ENCODE measurements at places on chromosomes 3 and 15. TPM values are rescaled to one million over a fixed set of nuclear protein-coding genes. Genes with fewer than 3 reads are reported as not detected.

Gene HDC
- not detected for total RNA-seq

Gene CHSY1
- 42.2 TPM for total RNA-seq

Gene PLS1
- total RNA-seq, result 6.0 TPM

Gene CPNE9
- 0.20 TPM for total RNA-seq

Gene CCDC54
- not detected for total RNA-seq

Gene COL6A6
- total RNA-seq, result 0.09 TPM

Gene PTH1R
- total RNA-seq, result 5.2 TPM

Gene RBP2
- not detected for total RNA-seq

Gene ZNF385D
- total RNA-seq, result 7.8 TPM

Gene CD200
- total RNA-seq, result 11.1 TPM

Gene TAGLN3
- 7.9 TPM for total RNA-seq

Gene PPP2R3A
- total RNA-seq, result 18.7 TPM

Gene CCDC14
- total RNA-seq, result 34.6 TPM

Gene LTK
- 0.14 TPM for total RNA-seq

Gene LRRC3B
- total RNA-seq, result 1.6 TPM

All from astrocyte (in vitro differentiated cells and primary cell).